ENCODE measurements at places on chromosomes 2 and 18. TPM values are rescaled to one million over a fixed set of nuclear protein-coding genes. Genes with fewer than 3 reads are reported as not detected.

- no peak for DNase-seq
Measured at GRCh38 chr2:70046534-70046933, 40.7 kb upstream of the PCBP1 start.

Gene TSGA10
- 0.54 TPM for total RNA-seq

Gene MTLN
- total RNA-seq, result 6.9 TPM

- no peak for DNase-seq
Measured at GRCh38 chr2:12728221-12728777, 11.6 kb downstream of the TRIB2 start.

Gene GALNT13
- total RNA-seq, result not detected

DNA sequence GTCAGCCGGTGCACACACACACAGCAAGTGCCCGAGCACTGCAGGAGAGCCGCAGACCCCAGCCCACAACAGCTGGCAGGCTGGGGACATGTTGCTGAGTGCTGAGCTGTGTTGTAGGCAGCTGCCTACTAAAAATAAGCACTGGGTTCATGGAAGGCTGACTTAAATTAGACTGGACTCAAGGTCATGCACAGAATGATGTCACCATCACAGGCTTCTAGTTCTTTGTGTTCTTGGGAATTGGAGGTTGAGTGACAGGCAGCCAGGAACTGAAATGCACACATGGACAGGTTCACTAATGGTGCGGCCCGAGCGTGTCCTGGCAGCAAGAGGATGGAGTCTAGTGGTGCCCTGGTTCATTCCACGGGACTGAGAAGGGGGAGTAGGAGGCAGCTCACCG is 71.3 kb downstream of the VWA3B start:
- DNase-seq, result no peak

GRCh38 chr2:218218268-218219185 is 1.5 kb downstream of the ARPC2 start:
- no peak for DNase-seq

DNA sequence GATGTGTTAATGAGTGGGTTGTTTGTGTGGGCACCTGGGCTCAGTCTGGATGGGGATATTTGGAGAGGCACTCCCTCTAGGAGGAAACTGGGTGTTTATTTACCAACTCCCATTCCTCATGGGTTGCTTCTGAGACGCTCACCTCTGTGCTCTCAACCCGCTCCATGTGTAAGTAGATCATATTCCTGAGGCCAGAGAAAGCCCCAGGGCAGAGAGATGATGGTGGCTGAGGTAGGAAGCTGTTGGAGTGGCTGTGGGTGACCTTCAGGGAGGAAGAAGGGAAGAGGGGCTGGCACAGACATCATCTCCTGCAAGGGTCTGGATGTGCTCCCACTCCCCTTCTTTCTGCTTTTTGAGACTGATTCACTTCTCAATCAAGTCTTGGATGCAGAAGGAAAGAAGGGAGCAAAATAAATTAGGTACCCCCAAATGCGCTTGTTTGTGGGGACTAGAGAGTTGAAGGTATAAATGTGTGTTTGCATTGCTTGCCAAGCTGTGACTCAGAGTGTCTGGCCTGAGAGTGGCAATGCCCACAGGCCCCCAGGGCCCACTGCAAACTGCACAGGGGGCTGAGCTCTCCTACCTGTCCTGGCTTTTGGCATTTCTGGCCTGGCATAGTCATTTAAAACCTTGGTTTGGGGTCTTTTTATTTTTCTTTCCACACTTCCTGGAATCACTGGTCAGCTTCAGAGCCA is 57.2 kb upstream of the TNP1 start:
- DNase-seq, result no peak

GRCh38 chr2:199946196-199946595 is 9.1 kb downstream of the TYW5 start:
- no peak for DNase-seq

DNA sequence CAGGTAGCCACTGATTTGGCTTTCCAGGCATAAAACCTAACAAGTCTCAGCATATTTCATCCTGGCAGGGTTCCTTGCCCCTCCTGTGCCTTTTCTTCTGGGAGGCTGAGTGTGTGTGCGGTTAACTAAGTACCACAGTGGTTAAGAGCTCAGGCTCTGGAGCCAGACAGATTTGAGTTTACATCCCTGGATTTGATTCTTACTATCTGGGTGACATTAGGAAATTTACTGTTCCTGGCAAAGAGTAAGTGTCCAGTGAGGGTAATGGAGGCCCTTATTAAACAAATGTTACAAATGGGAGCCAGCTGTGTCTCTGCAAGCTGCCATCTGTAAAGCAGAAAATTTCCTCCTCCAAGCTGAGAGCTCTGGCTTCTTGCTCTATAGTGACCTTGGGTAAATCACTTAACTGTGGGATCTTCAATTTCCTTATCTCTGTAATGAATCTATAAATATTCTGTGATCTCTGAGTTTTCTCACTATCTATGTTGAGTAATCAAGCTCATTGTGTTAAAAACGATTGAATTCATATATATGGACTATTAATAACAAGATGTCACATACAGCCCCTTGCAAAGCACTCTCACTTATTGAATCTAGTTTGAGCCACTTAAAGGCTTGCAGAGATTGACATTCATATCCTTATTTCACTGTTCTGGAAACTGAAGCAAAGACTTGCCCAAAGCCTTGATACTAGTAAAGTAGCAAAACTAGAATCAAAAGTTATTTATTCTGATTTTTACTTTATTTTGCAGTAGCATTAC is 6.5 kb upstream of the COBLL1 start:
- DNase-seq, result no peak

DNA sequence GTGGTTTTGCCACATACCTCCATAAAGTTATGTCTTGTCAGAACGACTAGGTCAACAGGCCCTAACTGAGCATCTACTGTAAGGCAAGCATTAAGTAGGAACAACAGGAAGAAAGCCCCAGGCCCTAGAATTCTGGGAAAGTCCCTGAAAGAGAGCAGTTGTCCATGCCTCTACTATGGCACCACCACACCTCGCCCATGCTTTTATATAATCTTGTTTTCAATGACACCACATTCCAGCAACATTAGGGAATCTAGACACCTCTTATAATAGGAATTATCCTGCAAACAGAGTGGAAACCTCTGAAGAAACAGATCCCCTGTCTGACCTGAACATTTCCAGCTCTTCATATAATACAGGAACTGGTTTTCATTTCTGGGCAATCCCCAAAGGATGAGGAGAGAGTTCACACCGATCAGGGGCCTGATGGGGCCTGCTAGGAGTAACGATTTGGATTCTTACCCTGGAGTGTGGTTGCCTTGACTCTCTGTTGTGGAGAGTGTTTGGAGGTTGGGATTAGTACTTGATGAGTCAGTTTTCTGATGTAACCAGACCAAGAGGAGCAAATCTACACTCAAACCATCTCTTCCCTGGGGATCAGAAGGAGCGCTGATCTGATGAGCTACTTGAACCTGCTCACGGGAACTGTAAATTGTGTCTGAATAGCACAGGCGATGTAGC is 31.9 kb upstream of the CEP68 start:
- DNase-seq, result peak; percentile 85

DNA sequence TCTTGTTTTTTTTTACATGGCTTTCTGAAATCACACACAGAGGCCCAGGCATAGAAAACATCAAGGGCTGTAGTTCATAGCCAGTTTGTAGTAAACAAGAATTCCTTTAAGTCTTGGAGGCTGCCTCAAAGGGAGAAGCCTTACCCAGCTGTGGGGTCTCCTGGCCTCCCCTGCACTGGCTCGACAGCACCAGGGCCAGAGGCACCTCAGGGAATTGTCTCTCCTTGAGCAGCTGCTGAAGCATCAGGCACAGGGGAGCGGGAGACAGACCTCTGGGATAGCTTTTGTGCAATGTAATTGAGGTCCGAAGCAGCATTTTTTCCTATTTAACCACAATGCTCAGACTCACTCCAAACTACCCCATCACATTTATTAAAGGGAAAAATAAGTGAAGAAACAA is 209.1 kb downstream of the HRH4 start:
- DNase-seq, result no peak

GRCh38 chr18:22176420-22177326 is 7.3 kb downstream of the GATA6 start:
- no peak for DNase-seq

DNA sequence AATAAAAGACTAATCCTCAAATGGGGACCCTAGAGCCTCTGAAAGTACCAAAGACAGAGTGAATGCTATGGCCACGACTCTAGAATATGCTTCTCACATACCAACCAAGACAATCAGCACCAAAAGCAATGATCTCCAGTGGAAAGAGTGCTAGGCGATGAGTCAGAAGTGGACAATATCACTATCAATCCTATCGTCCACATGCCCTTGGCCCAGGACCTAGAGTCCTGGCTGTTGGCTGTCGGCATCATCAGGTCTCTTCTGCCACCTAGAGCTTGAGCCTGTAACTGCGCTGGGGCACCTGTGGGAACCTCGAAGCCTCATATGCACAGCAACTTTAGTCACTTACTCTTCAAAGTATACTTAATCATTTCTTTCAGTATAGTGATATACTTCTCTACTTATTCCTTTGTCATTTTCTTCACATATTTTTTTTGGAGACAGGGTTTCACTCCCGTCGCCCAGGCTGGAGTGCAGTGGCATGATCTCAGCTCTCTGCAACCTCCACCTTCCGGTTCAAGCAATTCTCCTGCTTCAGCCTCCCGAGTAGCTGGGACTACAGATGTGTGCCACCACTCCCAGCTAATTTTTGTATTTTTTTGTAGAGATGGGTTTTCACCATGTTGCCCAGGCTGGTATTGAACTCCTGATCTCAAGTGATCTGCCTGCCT is 29.7 kb downstream of the NOL10 start:
- DNase-seq, result peak; percentile 90

Gene SERPINB12
- total RNA-seq, result not detected

DNA sequence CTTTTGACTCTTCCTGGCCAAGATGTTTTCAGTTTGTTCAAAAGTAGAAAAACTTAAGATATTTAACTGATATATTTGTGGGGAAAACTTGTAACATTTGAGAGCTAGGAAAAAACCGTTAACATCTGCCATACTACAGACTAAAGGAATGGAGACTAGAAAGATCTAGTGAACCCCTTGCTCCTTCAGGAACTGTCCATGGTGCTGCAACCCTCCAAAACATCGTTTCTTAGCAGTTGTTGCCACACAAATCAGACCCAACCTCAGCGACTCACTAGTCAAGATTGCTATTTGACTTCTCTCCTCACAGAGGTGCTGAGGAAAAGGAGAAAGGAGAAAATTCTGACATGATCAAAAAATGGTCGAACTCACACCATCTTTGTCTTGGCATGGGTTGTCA is 393.8 kb upstream of the LYPD1 start:
- peak; percentile 72 for DNase-seq

DNA sequence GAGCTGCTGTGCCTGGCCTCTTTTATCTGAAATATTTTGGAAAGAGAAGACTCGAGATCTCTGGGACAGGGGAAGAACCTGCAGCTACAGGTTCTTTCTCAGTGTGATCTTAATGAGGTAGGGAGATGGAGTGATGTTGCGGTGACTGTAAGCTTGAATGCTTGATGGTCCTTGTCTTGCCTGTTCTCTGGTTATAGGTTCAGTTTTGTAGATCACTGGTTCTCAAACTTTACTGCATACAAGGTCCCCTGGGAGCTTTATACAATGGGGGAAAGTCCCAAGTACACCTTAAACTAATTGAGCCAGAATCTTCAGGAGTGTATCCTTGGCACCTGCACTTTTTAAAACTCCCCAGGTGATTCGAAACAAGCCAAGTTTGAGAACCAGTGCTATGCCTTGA is 136.7 kb upstream of the CXCR4 start:
- no peak for DNase-seq

- DNase-seq, result peak; percentile 64
Measured at GRCh38 chr2:45458909-45459563, 152.0 kb downstream of the SRBD1 start.

DNA sequence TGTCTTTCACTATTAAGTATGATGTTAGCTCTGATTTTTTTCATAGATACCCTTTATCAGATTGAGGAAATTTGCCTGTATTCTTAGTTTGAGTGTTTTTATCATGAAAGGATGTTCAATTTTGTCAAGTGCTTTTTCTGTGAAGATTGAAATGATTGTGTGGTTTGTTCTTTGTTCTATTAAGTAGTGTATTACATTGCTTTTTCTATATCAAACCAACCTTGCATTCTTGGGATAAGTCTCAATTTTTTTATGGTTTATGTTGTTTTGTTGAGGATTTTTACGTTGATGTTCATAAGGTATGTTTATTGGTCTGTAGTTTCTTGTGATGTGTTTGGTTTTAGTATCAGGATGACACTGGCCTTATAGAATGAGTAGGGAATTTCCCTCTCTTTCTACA is 19.1 kb downstream of the PDK1 start:
- no peak for DNase-seq

GRCh38 chr2:29703336-29703735 is 218.1 kb downstream of the ALK start:
- no peak for DNase-seq

Gene RNF152
- total RNA-seq, result 18.9 TPM

- DNase-seq, result no peak
Measured at GRCh38 chr2:214674278-214674677, 135.2 kb downstream of the BARD1 start.

GRCh38 chr2:71865391-71865965 is 282.2 kb downstream of the CYP26B1 start:
- DNase-seq, result no peak

Gene UGT1A7
- not detected for total RNA-seq

Gene SLC5A7
- total RNA-seq, result not detected

DNA sequence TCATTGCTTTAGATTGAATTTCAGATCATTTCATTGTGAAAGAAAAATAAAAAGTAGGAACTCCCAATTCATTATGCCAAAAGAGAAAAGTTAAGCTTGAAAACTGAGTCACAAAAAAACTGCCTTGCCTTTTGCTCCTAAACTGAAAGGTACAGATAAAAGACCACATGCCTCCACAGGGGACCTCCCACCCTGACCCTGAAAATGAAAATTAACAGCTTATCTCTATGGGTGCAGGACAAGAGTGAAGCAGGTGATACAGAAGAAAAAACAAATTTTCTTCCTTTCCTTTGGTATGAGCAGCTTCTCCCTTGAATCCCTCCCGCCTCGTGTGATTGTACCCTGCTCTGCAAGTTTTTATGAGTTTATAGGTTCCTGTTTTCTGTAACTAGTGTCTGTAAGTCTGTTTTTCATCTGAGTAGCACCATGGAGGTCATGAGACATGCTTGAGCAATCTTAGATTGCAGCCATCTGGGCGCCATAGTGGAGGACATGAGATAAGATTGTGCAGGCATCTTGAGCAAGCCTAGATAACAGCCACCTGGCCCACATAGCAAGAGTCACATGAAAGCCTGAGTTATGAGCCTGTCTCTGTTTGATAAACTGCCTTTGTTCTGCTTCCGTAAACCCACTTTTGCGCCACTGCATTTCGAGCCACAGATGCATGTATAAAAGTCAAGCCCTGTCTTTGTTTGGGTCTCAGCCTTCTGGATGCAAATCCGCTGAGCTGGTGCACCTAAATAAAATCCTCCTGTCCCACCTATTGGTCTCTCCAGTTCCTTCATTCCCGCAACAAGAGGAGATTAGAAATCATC is 56.2 kb upstream of the DYNC1I2 start:
- DNase-seq, result no peak

Gene CYP27C1
- total RNA-seq, result not detected

Gene HOXD9
- not detected for total RNA-seq

DNA sequence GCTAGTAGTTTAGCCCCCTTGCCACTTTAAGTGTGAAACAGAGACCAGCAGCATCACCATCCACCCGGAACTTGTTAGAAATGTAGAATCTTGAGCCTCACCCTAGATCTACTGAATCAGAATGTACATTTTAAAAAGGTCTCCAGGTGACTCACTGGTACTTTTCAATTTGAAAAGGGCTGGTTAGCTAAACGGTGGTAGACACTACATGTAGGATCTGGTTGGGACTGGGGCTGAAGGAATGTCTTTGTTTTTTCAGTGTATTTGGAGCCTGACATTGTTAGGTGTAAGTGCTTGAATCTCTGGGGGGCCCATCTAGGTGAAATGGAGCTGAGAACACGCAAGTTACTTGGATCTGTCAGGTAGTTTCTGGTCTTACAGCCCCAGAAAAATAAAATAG is 44.0 kb upstream of the XPO1 start:
- DNase-seq, result no peak

Data from IMR-90 (cell line).